SIG-M5 (cell line): ENCODE measurements at places on chromosomes 4 and X.

- no peak for DNase-seq
Measured at GRCh38 chr4:164212134-164212533, 541.8 kb upstream of the SMIM31 start.

DNA sequence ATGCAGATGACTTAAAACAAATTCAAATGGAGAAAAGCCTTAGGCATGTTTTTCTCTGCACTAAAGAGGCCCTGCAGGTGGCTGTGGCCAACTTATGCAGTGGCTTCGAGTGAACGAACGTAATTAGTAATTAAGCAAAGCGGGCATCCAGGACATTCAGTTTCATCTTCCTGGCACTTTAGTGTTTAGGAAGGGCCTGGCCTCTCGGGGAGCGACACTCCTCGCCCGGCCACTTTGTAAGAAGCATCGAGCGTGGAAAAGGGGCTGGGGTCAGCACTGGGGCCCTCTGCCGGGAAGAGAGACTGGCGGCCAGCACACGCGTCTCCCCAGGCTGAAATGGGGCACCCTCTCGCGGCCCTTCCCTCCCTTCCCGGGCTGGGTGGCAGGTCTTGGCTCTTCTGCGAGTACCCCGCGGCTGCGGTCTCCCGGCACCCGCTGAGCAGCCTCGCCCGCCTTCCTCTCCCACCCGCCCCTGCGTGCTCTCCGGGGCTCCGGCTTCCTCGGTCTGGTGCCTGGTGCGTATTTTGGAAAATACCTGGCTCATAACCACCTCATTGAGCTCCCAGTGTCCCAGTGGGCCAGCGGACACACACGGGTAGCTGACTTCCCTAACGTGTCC lies 677 bp upstream of the CYP4V2 start:
- no peak for DNase-seq

DNA sequence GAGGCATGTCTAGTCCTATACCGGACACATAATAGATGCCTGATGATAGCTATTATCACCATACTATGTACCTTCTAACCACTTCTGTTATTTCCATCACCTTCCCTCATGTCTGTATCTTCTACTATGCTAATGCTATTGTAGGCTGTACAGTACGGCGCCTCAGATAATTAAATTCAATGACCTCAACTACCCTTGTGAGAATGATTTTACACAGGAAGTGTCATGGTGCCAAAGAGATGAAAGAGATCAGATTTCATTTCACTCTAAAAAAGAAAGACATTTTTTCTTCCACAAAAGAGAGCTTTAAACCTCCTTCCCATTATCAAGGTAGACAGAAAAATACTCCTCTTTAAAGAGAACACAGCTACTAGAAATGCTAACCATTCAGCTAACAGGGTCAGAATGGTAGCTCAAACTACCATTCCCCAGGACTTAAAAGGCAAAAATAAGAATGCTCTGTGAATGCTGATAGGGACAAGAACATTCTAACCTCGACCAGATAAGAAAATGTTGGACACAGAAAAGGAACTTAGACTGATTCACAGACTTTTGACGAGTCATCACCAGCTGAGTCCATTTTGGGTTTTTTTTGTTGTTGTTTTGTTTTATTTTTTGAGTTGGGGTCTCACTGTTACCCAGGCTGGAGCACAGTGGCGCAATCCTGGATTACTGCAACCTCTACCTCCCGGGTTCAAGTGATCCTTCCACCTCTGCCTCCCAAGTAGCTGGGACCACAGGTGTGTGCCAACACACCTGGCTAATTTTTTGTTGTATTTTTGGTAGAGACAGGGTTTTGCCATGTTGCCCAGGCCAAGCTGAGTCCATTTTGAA lies 99.2 kb upstream of the RAPGEF2 start:
- no peak for DNase-seq

GRCh38 chr4:176653401-176654220 lies 139.1 kb downstream of the VEGFC start:
- DNase-seq = no peak

DNA sequence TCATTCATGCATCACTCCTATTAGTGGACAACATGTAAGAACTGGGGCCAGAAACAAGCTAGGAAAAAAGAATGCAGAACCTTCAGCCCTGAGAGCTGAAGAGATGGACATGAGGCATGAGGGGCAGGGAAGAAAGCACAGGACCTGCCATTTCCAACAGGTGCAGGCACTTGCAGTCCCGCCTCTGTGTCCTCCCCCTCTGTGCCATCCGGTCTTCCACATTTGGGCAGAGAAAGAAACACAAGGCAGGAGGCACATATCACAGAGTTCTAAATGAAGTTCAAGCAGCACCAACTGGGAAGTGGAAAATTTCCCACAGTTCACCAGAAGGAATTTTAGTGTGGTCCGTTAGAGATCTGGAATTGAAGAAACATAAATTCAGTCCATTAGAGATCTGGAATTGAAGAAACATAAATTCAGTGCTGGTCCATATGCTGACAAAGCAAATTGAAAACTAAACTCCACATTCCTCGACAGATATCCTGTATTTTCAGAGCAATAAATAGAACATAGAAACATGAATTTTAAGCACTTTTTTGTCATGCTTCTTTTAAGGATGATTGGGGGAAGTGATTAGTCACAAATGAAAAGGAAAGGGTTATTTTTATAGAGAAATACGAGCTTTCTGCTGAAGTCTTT lies 57.2 kb upstream of the DAPP1 start:
- no peak for DNase-seq
